ENCODE measurements at places on chromosomes 6 and 20.

- DNase-seq: no peak
Measured at GRCh38 chr6:48670546-48670945, 559.5 kb upstream of the PTCHD4 start.

DNA sequence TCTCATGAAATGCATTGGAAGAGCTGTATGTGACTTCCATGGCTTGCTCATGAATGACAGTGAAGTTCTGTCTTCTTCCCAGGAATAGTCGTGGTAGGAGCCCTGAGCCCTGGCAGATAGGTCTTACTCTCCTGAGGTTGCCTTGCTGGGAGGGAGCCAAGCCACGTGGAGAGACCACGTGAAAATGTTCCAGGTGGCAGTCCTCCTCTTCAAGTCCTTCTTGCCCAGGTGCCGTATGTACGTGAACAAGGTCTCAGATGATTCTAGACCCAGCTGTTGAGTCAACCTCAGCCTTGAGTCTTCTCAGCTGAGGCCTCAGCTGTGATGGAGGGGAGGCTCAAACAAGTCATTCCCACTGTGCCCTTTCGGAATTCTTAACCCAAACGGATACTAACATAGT is 192.4 kb upstream of the PRDM1 start:
- DNase-seq: no peak

GRCh38 chr6:43904311-43905123 is 134.5 kb downstream of the VEGFA start:
- no peak for DNase-seq

- DNase-seq: no peak
Measured at GRCh38 chr6:18035330-18035854, 48.0 kb upstream of the KIF13A start.

- no peak for DNase-seq
Measured at GRCh38 chr6:154852687-154853086, 119.5 kb downstream of the SCAF8 start.
